Stimulated activated naive CD4-positive, alpha-beta T cell (primary cell): ENCODE measurements at places on chromosomes 13 and 19.
A peak's percentile ranks its signal among the peaks of the same experiment; 100 is the strongest.

GRCh38 chr13:109483284-109483683, 303.1 kb downstream of the IRS2 start:
- DNase-seq: no peak

- DNase-seq: no peak
Observed at GRCh38 chr13:23022704-23023103, 158.1 kb upstream of the SGCG start.

DNA sequence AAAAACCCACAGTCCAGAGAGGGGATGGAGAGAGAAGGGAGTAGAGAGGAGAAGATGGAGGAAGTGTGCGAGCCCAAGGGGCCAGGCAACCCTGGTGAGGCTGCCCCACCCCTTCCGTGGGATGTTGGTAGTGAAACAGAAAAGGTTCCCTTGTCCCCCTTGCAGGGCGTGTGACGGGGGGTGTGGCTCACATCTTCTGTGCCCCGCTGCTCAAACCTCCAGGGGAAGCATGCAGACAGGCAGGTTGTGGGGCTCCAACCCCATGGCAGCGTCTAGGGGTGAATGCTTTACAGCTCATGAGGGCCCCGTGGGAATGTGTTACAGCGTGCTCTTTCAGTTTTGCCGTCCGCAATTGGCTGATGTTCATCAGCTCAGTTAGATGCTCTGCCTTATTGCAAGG, 14.7 kb upstream of the EVI5L start:
- DNase-seq: peak; percentile 39

GRCh38 chr19:48006762-48007161, 12.3 kb downstream of the ELSPBP1 start:
- no peak for DNase-seq

DNA sequence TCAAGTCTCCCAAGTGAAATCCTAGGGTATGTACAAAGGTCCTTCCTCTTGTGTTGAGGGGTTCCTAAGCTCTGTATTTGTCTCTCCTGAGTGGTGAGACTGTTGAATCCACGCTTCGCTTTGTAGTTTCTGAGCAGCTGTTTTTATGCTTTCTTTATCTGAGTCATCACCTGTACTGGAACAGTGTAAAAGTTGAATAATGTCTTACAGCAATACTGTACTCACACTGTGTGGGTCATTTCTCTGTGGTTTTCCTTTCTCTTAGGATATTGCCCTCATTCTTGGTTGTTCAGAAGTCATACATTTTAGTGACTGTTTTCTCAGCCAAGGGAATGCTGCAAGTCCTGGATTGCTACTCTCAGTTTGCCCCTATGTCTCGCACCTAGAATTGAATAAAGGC, 1596.6 kb downstream of the SLITRK5 start:
- DNase-seq: no peak
